ENCODE measurements at places on chromosomes 11 and 22. TPM values are rescaled to one million over a fixed set of nuclear protein-coding genes. Genes with fewer than 3 reads are reported as not detected.

Gene RANBP1
- total RNA-seq = 495 TPM

Gene FAT3
- 24.4 TPM for total RNA-seq

Gene NKAPD1
- 16.7 TPM for total RNA-seq

Gene CNTN5
- total RNA-seq = 0.25 TPM

Gene ADAMTS8
- 15.5 TPM for total RNA-seq

Data from H1 (cell line).